ENCODE measurements at places on chromosomes 11 and 22.

GRCh38 chr11:2186669-2187279 lies 15.2 kb upstream of the TH start:
- no peak for DNase-seq

GRCh38 chr11:66172146-66172545 lies 96.3 kb upstream of the RAB1B start:
- peak; percentile 27 for DNase-seq

DNA sequence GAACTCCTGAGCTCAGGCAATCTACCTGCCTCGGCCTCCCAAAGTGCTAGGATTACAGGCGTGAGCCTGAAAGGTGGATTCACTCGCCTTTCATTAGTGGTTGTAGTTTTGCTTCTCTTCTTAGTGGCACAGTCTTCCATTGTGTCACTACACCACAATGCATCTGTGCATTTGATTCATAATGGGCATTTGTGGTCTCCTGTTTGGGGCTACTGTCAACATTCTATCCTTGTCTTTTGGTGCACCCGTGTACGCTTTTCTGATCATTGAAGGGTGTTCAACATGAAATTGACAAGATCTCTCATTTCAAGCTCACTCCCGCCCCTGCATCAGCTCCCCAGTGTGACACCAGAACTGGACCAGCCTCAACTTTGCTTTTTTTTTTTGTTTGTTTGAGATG lies 2.0 kb upstream of the SYT12 start:
- DNase-seq, result no peak

- DNase-seq, result peak; percentile 88
Observed at GRCh38 chr11:118401880-118402590, 629 bp downstream of the ATP5MG start.

GRCh38 chr11:117950301-117950700 lies 21.1 kb upstream of the TMPRSS13 start:
- DNase-seq, result peak; percentile 1

GRCh38 chr11:117627259-117627658 lies 169.8 kb downstream of the DSCAML1 start:
- no peak for DNase-seq

- DNase-seq, result no peak
Observed at GRCh38 chr11:92687724-92688123, 281.7 kb upstream of the MTNR1B start.

GRCh38 chr11:62124186-62125113 lies 639 bp downstream of the INCENP start:
- DNase-seq, result peak; percentile 53

DNA sequence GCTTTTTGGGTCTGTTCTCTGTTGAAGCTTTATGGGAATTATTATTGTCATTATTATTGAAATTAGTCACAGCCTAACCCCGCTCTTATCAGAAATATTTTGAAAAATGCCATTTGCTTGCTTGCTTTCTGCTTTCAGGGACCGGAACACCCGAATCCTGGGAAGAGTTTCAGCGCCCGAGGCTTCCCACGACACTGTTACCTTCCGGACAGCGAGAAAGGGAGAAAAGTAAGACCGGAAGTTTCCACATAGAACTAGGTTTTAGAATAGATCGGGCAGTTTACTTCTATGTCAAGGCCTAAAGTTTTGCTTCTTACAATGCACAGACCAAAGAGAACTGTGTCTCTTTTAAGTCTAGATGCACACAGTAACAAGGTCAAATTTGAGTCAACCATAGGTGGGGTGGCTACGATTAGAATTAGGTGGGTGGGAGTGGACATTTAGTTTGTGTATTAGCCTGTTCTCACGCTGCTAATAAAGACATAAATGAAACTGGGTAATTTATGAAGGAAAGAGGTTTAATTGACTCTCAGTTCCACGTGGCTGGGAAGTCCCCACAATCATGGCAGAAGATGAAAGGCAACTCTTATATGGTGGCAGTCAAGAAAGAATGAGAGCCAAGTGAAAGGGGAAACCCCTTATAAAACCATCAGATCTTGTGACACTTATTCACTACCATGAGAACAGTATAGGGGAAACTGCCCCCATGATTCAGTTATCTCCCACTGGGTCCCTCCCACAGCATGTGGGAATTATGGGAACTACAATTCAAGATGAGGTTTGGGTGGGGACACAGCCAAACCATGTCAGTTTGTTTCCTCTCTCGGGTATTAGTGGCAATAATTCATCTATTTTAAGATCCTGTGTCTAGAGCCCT lies 12.9 kb downstream of the MPEG1 start:
- DNase-seq, result no peak

- peak; percentile 92 for DNase-seq
Observed at GRCh38 chr11:19935507-19935906, 222.9 kb downstream of the NAV2 start.

DNA sequence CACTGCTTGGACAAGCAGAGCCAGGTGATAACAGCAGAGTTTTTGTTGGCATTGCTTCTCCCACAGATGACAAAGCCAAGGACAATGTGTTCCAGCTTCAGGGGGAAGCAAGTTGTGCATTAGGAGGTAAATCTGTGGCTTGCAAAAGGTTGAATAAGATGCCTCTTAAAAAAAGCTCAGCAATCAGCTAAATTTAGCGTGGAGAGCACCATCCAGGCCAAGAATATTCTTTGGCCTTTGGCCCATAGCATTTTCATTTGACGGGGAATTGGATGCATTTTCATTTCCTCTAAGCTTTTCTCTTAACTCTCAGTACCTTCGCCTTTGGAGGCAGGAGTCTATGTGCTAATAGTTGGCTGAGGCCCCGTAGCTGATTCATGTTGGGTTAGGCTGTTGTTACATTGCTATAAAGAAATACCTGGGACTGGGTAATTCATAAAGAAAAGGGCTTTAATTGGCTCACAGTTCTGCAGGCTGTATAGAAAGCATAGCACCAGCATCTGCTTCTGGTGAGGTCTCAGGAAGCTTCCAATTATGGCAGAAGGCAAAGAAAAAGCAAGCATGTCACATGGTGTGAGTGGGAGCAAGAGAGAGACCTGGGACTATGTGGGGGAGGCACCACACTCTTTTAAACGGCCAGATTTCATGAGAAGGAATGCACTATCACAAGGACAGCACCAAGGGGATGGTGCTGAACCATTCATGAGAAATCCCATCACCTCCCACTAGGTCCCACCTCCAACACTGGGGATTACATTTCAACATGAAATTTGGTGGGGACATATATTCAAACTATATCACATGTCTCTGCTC lies 350.1 kb upstream of the C11orf87 start:
- no peak for DNase-seq

DNA sequence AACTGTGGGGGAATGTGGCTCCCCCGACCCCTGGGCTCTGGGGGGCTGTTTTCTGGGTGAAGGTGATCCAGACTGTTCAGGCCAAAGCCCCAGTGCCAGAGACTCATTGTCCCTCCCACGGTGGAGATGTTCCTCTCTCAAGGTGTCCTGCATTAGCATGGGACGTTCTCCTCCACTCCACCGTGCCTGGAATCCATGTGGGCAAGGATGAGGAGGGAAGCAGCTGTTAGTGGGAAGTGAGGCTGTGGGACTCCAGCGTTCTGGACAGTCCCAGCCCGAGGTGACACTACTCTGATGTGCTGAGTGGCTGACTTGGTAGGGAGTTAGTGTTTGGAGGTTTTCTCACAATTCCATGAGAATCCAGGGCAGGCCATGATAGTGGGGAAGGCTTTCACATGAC lies 31.4 kb upstream of the CLDN5 start:
- no peak for DNase-seq

- DNase-seq, result no peak
Observed at GRCh38 chr11:26867286-26867685, 126.6 kb upstream of the FIBIN start.

- peak; percentile 21 for DNase-seq
Observed at GRCh38 chr11:122690801-122691548, 35.5 kb downstream of the UBASH3B start.

GRCh38 chr11:126421271-126421671 lies 65.8 kb downstream of the ST3GAL4 start:
- DNase-seq, result no peak

GRCh38 chr22:42062506-42063170 lies 8.0 kb downstream of the NAGA start:
- DNase-seq, result no peak

DNA sequence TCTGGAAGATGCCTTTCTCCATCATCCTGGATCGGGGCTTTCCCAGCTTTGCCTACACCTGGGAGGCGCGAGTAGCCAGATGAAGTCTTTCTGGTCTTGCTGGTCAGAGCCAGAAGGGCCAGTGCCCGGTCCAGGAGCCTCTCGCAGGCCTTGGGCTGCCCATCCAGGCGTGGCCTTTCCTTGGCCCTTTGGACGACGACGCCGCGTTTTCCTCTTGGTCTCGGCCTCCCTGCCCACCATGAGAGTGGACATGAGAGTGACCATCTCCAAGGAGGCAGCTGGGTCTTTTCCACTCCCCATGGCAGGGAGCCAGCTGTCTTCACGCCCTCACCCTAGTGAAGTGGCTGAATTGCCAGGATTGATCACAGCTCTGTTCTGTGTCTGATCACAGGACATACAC lies 3.5 kb downstream of the PTDSS2 start:
- DNase-seq, result no peak

DNA sequence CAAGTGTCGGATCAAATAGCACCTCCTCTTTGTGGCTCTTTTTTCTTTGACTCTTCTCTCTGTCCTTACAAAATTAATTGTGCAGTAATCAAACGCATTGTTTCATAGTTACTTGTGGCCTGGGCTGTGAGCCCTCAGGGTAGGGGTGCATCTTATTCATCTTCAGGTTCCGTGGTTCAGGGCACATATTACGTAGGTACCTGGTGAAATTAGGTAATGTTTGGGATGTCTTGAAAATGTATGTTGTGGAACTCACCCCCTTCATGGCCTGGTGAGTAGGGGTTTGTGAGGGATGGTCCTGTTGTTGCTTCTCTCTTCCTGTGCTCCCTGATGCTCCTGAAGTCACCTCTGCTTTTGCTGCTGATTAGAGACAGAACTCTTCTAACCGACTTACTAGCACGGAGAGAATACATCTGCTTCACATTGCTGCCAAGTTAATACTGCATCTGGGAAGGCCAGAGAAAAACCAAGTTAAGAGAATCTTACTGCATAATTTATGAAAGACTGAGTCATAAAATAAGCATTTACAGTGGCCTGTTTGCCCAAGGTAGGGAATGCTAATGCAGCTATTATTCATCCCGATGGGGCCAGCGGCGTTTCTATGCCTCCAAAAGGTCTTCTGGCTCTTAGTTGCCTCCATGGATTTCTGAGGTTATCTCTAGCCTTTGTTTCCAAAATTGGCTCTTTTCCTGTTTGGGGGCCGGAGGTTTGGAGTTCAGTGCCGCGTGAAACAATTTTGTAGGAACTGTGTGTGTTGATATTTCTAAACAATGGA lies 66.9 kb downstream of the TBC1D22A start:
- peak; percentile 89 for DNase-seq

GRCh38 chr11:86551288-86552092 lies 120.9 kb downstream of the ME3 start:
- peak; percentile 89 for DNase-seq

DNA sequence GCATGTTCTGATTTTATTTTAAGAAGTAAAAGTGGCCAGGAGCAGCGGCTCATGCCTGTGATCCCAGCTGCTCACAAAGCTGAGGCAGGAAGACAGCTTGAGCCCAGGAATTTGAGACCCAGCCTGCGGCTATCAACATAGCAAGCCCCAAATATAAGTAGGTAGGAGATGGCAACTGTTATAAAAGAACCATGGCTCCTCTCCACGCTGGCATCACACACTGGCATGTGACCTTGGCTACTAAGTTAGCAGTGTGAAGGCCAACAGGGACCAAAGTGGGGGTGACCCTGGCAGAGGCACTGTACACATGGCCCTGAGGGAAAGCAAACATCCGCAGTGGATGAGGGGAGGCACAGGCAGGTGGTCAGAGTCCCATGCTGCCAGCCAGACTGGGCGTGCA lies 33.0 kb downstream of the TPST2 start:
- no peak for DNase-seq

GRCh38 chr11:405954-406795 lies 8.6 kb downstream of the SIGIRR start:
- no peak for DNase-seq

DNA sequence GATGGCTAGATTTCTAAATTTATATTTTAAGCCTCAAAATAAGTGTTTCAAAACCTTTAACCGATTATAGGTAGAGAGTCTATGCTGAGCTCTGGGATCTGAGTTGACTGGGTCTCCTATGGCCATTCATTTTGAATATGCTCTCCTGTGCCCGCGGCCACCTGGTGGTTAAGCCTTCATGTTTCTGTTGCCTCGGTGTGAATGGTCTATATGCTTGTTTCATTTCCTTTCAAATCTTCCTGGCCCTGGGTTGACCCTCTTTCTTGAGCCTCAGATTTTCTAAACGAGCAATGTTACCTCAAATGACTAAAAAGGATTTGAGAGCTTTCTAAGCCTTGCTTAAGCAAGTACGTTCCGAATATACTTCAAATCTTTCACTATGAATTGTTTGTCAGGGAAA lies 789.4 kb upstream of the KIRREL3 start:
- DNase-seq, result no peak

DNA sequence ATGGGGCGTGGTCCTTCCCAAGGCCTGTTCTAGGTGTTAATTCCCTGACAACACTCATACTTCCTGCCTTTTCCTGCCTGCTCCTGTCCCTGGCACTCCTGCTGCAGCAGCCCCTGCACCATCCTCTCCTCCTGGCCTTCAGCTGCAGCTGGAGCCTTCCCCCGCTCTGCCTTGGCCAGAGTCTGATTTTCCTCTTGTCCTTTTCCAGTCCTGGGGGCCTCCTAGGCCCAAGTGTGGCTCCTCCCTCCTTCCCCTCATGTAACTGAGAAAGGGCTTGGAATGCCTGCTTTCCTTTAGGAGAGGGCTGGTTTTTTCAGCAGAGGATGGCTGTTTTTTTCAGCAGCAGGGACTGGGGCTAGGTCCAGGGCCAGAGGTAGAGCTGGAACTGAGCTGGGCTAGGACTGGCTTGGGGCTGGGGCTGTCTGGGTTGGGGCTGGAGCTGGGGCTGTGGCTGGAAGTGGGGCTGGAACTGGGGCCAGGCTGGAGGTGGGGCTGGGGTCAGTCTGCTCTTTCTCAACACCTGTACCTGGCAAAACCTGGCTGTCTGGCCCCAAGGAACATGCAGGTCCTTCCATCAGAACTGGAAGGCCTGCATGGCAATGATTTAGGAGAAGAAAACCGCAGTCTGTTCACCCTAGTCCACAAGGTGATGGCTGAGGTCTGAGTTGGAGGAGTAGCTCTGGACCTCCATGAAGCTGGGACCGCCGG lies 23.6 kb downstream of the ZC3H7B start:
- DNase-seq, result no peak

GRCh38 chr22:19663821-19664355 lies 50.4 kb upstream of the SEPTIN5 start:
- DNase-seq, result no peak

GRCh38 chr11:63767565-63768236 lies 874 bp downstream of the ZFTA start:
- peak; percentile 51 for DNase-seq

Data from HFFc6 (cell line).